ENCODE measurements at places on chromosomes 1 and 21.

DNA sequence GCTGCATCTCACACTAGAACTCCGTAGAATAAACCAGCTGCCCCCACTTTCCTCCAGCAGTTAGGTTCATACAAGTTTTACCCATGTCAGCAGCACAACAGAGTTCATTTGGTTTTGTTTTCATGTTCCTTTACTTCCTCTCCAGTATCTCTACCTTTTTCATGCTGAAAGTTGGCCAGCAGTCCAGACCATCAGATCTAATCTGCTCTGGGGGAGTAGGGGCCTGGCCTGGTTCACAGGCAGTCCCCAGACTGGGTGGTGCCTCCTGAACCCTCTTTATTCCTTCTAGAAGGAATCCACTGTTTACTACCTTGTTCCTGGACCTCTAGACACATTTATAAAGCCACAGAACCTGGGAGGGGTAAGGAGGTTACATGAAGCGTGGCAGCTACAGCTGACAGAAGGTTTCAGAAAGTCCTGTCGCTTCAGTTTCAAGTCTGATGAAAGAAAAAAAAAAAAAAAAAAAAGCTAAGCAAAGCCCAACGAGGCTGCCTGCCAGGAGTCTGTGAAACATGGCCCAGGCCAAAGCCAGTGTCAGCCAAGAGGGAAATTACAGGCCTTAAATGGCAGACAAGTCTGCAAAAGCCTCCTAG, 184.6 kb upstream of the JUN start:
- peak; percentile 84 for DNase-seq

DNA sequence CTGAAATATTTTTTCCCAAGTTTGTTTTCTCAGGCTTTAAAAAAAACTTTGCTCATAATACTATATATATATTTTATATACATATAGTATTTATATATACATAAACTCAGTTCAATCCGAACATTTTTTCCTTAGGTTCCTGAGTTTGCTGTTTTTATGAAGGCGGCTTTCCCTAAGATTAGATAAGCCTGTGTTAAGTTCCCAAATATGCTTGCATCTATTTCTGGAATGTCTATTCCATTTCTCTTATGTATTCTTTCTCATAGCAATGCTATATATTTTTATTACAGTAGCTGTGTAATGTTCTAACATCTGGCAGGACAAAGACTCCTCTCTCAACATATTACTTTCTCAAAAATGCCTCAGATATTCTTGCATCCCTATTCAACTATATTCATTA, 45.9 kb downstream of the ADSS2 start:
- DNase-seq: no peak

GRCh38 chr1:154629061-154629674, 21.2 kb upstream of the ADAR start:
- no peak for DNase-seq

DNA sequence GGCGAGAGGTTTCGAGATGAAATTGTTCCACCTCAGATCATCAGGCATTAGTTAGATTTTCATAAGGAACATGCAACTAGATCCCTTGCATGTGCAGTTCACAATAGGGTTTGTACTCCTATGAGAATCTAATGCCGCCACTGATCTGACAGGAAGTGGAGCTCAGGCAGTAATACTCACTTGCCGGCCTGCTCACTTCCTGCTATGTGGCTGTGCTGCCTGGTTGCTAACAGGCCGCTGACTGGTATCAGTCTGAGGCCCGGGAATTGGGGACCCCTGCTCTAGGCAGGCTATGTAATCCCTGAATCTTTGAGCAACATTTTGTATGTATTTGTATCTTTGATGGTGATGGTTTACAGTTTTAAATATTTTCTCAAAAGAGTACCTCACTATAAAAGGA, 32.5 kb downstream of the XKR8 start:
- DNase-seq: no peak

- DNase-seq: no peak
Observed at GRCh38 chr1:27811741-27812500, 18.7 kb upstream of the PPP1R8 start.

DNA sequence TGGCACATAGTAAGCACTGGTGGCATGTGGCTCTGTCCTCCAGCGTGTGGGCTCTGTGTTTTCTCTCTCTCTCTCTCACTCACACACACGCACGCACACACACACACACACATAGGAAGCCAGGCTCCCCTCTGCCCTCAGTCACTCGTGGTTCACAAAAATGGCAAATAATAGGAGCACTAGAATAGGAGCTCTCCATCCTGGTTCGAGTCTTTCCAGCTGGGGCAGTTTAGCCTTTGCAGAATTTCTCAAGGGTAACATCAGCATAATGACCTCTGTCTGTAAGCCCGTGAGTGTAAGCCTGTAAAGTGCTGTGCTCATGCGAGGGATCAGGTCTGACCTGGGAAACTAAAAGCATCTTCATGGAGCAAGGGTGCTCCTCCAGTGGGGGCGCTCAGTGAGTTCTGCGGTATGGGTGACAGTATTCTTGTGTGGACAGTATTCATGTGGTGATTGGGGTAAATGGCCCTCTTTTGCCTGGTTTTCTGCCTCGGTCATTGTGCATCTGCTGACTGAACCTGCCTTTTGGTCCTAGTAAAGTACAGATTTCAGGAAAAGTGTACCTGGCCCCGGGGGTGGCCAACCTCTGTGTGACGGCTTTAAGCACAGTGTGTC, 842 bp upstream of the ZC3H12A start:
- DNase-seq: peak; percentile 35

- no peak for DNase-seq
Observed at GRCh38 chr21:18424276-18424675, 20.7 kb upstream of the TMPRSS15 start.

DNA sequence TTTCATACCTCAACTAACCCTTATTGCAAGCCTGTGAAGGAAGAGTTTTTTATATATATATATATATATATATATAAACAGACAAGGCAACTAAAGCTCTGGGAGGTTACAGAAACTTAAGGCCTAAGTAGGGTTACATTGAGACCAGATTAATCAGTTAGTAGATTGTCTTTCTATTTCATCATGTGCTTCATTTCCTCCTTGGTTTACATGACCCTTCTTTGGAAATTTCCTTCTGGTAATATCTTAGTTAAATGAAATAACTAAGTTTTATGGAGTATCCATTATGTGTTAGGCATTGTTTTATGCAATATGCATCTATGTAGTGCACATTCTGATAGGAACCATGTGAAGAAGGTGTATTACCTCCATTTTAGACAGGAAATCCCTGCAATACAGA, 112.7 kb downstream of the FGGY start:
- DNase-seq: peak; percentile 42

GRCh38 chr1:101004061-101004460, 21.5 kb downstream of the DPH5 start:
- peak; percentile 74 for DNase-seq

DNA sequence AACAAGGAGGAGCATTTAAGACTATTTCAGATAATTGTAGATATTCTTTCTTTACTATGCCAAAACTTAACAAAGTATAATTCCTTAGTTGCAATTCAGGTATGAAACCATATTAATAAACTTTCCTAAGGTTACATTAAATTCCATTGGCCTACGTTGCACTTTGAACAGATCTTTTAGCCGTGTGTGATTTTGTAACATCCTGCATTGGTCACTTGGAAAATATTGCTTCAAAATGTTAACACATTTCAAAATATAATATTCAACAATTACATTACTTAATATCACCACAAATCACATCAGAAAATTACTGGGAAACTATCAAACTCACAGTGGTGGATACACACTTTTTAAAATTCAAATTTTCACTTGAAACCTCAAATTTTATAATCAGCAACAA, 20.2 kb downstream of the ETS2 start:
- no peak for DNase-seq

DNA sequence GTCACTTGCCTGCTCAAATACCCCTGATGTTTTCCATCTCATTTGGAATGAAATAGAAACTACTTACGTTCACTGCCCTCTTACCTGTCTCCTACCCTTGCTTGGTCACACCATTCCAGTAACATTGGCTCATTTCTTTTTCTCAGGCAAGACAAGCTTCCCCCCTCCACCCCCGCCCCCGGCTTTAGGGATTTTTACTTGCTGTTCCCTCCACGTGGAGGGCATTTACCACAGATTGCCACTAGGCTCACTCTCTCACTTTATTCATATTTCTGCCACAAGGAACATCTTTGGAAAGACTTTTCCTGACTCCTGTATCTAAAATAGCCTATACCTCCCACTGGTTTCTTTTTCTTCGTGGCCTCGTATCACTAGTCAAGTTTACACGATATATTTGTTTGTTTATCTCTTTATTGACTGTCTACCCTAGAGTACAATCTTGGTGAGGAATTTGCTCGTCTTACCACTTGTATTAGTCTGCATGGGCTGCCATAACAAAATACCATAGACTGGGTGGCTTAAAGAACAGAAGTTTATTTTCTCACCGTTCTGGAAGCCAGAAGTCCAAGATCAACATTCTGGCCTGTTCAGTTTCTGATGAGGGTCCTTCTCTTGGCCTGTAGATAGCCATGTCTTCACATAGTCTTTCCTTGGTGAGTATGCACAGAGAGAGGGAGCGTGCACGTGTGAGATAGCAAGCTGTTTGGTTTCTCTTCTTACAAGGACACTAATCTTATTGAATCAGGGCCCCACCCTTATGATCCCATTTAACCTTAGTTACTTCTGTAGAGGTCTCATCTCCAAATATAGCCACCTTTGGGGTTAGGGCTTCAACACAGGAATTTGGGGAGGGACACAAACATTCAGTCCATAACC, 126.2 kb downstream of the NRDC start:
- no peak for DNase-seq

GRCh38 chr1:22739648-22740385, 29.2 kb downstream of the EPHB2 start:
- peak; percentile 93 for DNase-seq

GRCh38 chr1:219660666-219661463, 48.0 kb upstream of the ZC3H11B start:
- peak; percentile 78 for DNase-seq

GRCh38 chr1:235051521-235051920, 77.1 kb downstream of the TOMM20 start:
- DNase-seq: no peak

DNA sequence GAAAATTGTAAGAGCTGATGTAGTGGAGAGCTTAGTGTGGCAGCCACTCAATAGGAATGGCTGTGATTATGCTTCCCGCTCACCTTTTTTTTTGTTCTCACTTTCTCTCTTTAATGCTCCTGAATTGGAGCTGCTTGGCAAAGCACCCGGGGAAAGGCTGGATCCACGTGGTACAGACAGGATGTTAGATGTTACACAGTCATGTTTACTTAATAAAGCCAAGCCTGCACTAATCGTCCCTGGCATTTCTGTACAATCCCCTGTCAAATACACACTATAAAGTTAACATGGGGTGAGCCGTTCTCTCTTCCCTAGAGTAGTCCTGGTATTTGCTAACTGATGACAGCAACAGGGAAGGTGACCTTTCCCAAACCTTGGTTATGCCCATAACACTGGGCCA, 187.8 kb downstream of the ZSCAN20 start:
- DNase-seq: peak; percentile 15

DNA sequence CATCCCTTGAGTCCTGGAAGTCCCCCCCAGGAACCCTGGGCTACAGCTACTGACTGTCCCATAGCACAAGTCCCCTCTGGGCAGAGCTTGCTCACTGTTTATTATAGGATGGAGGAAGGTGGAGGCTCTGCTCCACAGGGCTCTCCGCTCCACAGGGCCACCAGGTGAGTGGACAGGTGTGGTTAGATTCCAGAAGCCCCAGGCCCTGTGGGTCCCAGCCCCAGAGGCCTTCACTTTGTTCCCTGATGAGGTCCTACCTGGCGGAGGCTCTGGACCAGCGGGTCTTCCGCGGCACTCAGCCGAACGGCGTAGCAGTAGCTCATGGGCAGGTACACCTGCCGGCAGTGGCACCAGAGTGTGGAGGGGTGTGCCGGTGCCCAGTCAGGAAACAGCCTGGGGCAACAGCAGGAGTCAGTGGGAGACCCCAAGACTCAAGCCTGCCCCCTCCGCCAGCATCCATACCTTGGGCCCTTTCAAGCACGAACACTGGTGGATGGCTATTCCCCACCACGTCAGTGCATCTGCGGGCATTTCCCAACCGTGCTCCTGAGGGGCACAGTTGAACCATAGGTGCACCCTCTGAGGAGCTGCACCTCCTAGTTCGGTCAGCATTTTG, 12.3 kb downstream of the LSS start:
- no peak for DNase-seq

GRCh38 chr1:193013005-193013404, 46.2 kb downstream of the UCHL5 start:
- peak; percentile 87 for DNase-seq

DNA sequence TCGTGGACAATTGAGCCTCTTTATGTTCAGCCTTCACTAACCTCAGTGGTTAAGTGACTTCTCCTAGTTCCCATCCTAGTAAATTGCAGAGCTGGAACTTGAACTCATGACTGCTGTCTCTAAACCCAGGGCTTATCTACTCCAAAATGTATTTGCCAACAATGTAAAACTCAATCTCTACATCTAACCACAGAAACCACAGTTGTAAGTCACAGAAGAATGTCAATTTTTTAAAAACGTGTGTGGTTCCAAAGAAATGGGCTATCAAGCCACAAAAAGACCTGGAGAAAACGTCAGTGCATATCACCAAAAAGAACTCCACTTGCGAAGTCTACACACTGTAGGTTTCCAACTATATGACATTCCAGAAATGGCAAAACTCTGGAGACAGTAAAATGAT, 172.6 kb upstream of the HMCN1 start:
- peak; percentile 72 for DNase-seq

DNA sequence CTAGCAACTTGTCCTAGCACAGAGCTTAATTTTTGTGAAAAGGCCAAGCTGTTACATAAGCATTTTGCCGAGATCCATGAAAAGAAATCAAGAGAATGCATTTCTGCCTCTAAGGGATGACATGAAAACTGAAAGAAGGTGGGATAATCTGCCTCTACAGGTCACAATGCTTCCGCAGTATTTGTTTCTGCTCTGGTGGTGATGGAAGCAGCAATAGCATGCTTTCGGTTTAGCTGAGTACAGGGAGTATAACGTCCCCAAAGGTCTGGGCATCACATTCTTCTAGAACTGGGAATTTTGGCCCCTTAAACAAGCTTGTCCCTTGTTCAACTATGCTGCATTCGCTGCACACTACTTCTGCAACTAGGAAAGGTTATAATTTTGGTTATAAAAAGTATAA, 14.4 kb upstream of the MAGI3 start:
- DNase-seq: no peak

GRCh38 chr21:29453511-29453910, 154.8 kb downstream of the BACH1 start:
- DNase-seq: no peak

All from AG10803 (cell line).